ENCODE measurements at places on chromosomes 13 and 19.

GRCh38 chr13:89393758-89394304 lies 1722.7 kb downstream of the SLITRK5 start:
- DNase-seq: no peak

DNA sequence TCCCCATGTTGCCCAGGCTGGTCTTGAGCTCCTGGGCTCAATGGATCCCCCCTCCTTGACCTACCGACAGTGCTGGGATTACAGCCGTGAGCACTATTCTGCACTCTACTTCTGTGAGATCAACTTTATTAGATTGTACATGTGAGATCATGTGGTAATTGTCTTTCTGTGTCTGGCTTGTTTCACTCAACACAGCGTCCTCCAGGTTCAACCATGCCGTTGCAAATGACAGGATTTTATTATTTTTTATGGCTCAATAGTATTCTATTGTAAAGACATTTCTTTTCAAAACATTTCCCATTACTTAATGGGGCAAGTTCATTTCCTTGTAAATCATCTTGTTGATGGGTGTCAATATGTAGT lies 1.5 kb upstream of the OBI1 start:
- no peak for DNase-seq

DNA sequence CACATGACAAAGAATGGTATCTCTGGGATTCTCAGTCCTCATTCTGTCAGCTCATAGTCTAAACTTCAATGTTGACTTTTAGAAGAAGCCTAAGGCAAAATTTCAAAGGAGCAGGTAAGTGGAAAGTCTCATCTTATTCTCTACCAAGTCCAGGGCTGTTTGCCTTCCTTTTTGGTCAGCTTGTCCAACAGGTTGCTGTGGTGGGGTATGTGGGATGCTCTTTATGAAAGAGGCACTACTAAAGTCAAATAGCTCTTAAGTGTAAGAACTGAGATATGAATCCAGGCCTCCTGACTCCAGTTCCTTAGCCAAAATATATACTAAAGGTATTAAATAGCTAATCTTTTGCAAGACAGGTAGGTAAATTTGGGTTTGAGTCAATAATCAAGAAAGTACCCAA lies 540.6 kb upstream of the SPRY2 start:
- DNase-seq: no peak

DNA sequence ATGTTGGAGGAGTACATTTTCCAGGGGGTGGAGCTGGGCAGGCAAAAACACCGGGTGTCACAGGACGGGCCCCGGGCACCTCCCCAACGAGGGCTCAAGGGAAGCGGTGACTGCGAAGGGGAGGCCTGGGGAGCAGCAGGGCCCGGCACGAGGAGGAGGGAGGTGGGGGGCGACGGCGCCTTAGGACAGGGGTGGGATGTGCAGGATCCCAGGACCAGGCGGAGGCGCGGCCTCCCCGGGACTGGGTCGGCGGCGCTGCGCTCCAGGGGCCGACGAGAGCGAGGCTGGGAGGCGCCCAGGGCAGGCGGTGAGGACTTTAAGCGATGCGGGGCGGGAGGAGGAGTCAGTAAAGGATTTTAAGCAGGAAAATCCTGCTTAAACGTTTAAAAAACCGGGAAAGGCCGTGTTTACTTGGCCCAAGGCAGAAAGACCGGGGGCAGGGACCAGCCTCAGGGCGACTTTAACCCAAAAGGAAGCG lies 427 bp downstream of the ZNF160 start:
- DNase-seq: no peak

DNA sequence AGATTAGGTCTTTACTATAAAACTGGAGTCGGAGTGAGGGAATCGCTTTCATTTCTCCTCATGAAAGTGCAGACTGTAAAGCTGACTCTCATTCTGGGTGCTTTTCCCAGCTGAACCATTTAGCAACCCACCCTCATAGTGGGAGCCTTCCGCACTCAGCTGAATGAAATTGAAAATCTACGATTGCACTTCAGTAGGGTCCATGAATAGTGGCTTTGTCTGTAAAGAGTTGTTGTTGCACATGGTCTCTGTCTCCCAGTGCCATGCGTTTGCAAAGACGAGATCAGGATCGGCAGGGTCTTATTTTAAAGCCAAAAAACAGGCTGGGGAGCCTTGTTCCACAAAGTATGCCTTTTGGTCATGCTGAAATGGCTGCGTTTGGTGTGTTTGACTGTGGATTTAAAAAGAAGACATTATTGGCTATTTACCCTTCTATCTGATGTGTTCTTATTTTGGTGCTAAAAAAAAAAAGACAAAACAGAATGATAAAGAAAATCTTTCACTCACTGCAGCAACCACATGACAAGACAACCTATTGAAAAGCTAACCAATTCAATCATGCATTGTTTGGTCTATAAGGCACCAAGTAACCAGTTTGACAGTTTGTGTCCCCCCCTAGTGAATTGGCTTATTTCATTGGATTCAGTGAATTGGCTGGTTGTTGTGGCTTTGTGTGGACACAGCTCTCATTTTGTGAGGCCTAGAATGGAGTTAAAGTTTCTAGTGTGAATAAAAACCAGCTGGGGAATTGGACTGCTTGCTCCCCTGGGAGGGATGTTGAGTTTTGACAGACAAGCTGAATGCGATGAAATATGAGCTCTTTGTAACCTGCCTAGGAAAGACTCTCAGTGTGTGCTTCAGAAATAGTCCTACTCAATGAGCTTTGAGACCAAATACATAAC lies 65.6 kb downstream of the ARHGAP35 start:
- no peak for DNase-seq

GRCh38 chr19:18529782-18530181 lies 7.9 kb upstream of the ELL start:
- DNase-seq: no peak

DNA sequence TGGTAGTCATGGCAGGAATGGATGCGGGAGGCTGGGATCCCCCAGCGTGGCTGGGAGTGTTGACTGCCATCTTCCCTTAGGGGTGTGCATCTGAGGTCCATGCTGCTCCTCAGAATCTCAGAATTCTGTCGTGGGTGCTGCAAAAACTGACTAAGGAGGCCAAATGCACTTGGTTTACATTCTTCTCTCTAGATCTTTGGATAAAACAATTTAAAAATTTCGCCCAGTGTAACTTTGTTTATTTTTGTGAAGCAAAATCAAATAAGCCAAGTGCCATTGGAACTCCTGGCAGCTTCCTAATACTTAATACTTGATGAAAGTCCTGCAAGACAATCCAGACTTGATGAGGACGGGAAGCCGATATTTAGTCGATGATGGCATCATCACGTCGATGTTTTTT lies 27.8 kb upstream of the TM9SF2 start:
- no peak for DNase-seq

DNA sequence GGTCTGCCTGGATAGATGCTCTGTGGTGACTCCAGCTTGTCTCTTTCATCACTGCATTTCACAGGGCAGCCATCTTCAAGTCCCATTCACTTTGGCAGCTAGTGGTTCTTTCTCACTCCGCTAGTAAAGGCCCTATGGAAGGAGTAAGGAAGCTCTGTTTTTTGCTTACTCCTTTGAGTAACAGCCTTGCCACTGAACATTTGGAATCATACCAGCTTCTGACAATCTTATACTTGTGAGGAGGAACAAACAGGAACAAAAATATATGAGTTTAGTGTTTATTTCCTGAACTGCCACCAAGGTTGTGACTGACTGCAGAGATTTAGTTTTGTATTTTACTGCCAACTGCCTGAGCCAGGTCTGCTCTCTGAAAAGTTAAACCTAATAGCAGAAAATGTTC lies 38.7 kb downstream of the KCTD4 start:
- no peak for DNase-seq

GRCh38 chr19:1911098-1911497 lies 5.9 kb downstream of the ADAT3 start:
- DNase-seq: no peak

- DNase-seq: no peak
These were observed 8.4 kb upstream of the RAP2A start for GRCh38 chr13:97425590-97425989.

DNA sequence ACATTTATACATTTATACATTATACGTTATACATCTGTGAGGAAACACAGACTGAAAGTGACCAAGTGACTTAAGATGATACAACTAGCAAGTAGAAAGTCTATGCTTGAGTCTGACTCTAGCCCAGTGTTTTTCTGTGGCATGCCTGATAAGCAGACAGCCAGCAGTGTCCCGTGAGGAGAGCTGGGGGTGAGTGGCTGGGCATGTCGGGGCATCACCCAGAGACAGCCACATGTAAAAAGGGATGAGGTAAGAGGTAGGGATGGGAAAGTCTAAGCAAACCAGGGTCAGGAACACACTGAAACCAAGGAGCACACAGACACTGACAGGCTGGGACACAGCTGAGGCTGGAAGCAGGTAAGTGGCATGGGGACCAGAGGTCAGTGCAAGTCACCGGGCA lies 333.2 kb downstream of the FOXO1 start:
- no peak for DNase-seq

DNA sequence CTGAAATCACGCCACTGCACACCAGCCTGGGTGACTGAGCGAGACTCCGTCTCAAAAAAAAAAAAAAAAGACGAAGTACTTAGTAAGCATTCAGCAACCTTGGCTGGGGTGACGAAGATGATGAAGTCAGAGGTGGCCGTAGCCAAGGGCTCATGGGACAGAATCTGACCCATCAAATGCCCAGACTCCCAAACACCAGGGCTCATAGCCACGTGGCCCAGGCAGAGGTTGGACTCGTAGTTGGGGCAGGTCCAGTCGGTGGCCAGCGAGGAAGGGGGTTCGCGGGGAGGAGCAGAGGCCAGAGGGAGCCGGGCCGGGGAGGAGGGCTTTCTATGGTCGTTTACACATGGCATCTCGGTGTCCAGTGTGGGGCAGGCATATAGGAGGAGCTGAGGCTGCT lies 52.1 kb upstream of the EHD2 start:
- no peak for DNase-seq

DNA sequence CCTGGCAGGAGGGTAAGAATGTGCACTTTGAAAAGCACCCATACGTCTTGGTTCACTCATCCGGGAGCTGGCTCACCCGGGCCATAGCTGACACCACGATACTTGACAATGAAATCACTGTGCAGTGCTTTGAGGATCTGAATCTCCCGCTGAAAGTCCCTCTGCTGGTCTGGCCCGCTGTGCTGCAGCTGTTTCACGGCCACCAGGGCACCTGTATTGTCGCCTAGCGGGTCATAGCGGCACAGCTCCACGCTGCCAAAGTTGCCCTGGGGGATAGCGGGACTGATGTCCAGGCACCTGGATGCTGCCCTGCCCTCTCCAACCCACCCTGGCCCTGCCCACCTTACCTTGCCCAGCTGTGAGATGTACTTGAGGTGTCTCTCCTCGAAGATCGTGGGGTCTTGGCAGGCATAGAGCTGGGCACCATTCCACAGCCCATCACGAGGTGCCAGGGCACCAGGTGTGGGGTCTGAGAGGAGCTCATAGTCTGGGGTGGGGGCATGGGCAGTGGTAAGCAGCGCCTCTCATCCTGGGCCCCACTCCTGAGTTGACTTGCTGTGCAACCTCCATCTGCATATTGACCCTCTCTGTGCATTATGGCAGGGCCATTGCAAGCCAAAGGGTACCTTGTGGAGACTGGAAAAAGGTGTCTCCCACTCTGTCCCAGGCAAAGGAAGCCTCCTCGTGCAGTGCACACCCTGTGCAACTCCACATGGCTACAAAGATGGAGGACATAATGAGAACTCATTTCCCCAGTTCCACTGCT lies 11.3 kb upstream of the INSL3 start:
- no peak for DNase-seq

DNA sequence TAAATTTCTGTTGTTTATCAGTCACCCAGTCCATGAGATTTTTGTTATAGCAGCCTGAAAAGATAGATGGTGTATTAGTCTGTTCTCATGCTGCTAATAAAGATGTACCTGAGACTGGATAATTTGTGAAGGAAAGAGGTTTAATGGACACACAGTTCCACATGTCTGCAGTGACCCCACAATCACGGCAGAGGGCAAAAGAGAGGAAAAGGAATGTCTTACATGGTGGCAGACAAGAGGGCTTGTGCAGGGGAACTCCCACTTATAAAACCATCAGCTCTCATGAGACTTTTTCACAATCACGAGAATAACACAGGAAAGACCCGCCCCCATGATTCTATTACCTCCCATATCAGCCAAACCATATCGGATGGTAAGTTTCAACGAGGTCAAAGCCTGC lies 309.2 kb downstream of the LIG4 start:
- no peak for DNase-seq

DNA sequence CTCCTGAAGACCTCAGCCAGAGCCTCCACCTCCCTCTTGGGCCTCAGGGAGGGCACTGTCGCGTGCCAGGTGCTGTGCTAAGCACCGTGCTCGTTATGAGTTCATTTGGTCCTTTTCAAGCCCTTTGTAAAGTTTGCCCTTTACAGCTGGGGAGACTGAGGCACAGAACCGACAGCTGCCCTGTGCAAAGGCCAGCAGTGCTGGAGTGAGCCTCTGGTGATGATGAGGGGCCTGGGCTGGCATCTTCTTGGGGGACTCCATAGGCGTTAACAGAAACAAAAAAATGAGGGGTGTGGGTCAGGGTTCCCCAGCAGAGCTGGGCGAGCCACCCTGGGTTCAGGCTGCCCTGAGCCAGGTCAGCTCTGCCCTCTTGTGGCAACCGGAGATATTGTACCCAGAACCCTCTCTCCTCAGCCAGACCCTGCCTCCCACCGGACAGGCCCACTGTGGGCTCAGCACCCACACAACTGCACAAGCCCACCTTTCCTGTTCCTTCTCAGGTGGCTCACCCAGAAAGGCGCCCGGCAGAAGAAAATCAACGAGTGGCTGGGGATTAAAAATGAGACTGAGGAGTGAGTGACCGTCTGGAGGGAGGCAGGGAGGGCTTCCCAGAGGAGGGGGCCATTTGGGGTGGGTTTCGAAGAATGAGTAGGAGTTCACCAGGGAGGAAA lies 5.5 kb upstream of the IFI30 start:
- DNase-seq: no peak

GRCh38 chr13:100506600-100507422 lies 81.8 kb downstream of the GGACT start:
- DNase-seq: no peak

Data from thymus (tissue), 14 donors.